DMS153 (cell line): ENCODE measurements at places on chromosomes 4 and X.
A peak's percentile ranks its signal among the peaks of the same experiment; 100 is the strongest.

DNA sequence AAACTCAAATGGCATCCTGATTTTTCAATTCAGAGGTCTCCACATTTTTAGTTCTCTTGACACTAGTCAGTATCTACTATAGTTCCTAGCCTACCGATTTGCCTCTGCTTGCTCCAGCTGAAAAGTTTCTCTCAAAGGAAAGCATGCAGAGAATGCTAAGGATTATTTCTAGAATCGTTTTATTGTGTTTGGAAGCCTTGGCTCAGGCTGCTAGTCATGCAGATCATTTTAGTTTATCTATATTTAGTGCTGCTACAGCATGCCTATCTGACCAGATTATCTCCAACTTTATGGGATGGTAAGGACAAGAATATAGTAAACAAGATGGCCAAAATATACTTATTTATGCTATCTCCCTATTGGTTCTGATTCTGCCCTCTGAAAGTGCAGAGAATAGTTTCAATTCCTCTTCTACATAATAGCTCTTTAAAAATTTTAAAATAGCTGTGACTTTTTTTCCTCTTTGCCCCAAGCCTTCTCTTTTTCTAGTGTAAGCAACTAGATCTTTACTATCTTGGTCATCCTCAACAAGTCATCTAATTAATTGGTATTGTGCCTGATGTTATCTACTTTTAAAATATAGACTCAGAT, 15.7 kb upstream of the DRP2 start:
- no peak for DNase-seq

- no peak for DNase-seq
Measured at GRCh38 chr4:47465004-47465403, 1.5 kb upstream of the COMMD8 start.

GRCh38 chr4:169852481-169852880, 94.7 kb upstream of the HPF1 start:
- no peak for DNase-seq

- no peak for DNase-seq
Measured at GRCh38 chrX:42385730-42386129, 392.2 kb downstream of the PPP1R2C start.

GRCh38 chr4:635851-636627, 10.7 kb downstream of the PDE6B start:
- no peak for DNase-seq

- no peak for DNase-seq
Measured at GRCh38 chrX:94524867-94525266, 850.9 kb downstream of the FAM133A start.

DNA sequence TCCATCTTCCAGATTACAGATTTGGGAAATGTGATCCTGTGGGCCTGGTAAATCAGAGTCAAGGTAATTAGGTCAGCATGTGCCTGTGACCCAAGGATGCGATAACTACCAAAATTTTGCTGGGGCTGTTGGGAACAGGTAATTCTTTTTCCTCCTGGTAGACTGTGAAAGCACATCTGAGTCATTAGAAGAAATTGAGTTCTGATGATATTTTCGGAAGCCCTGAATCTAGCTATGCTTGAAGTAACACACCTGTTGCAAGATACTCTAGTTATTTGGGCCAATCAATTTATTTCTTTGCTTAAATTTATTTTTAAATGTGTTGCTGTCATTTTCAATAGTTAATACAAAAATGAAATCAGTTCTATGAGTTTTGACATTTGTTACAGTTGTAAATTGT, 903.6 kb downstream of the RPA4 start:
- no peak for DNase-seq

DNA sequence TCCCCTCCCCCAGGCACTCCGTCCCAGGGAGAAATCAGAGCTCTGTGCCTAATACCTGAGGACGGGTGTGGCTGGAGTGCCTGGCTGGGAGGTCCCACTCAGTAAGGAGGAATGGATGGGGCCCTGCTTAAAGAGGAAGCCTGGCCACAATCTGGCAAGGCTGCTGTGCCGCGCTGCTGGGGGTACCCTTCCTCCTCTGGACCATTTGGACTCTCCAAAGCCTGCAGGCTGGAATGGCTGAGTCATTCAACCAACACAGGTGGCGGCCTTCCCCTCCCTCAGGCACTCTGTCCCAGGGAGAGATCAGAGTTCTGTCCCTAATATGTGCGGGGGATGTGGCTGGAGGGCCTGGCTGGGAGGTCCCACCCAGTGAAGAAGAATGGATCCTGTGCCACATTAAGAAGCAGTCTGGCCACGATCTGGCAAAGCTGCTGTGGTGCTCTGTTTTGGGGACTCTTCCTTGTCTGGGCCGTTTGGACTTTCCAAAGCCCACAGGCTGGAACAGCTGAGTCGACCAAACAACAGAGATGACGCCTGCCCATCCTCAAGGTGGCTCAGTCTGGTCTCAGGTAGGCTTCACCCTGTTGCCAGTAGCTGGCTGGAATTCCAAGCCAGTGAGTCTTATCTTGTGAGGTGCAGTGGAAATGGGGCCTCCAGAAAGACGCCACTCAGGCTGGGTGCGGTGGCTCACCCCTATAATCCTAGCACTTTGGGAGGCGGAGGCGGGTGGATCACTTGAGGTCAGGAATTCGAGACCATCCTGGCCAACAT, 127.3 kb upstream of the HUWE1 start:
- DNase-seq, result no peak

DNA sequence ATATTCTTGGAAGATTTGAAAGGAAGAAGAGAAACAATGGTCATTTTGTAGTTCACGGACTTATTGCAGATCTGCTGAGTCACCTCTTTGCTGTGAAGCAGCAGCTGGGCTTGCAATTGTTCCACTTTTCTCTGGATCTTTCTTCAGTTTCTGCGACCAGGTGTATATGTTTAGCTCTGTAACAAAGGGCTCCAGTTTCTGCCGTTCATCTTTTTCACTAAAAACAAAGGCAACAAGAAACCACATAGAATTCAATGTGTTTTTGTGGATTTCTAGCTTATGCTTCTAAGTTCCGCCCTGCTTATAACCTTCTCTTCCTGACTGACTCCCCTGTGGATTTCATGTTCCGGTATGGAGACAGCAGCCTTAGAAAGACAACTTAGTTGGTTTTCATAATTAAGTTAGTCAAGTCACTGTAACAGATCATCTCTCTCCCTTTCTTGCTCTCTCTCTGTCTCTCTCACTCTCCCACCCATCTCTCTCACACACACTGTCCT, 121.6 kb upstream of the EPHA5 start:
- DNase-seq, result no peak

GRCh38 chr4:138555584-138555983, 313.4 kb upstream of the SLC7A11 start:
- DNase-seq, result no peak

- DNase-seq, result peak; percentile 51
Measured at GRCh38 chrX:149962859-149963757, 24.8 kb upstream of the EOLA2 start.

DNA sequence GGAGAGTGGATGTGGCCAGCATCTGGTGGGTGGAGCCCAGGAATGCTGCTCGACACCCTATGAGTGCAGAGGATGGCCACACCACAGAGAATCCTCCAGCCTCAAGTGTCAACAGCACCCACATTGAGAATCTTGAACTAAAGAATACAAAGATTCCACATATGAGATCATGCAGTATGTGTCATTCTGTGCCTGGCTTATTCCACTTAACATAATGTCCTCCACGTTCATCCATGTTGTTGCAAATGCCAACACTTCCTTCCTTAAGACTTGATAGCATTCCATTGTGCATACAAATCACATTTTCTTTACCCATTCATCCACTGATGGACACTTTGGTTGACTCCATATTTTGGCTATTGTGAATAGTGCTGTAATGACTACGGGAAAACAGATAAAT, 145.8 kb downstream of the PRKX start:
- DNase-seq, result no peak

DNA sequence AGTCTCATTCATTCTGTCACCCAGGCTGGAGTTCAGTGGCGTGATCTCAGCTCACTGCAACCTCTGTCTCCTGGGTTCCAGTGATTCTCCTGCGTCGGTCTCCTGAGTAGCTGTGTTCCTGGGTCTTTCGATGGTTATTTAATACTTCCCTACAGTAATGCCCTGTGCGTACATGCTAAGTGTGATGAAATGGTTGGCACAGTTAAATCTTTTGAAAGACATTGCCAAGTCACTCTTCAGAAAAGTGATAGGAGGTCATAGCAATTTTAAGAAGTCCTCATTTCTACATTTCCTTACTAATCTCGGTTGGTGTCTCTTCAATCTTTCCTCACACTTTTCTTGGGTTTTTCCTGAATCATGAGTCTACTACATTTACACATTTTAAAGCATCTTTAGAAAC, 14.4 kb downstream of the HTT-AS start:
- no peak for DNase-seq

DNA sequence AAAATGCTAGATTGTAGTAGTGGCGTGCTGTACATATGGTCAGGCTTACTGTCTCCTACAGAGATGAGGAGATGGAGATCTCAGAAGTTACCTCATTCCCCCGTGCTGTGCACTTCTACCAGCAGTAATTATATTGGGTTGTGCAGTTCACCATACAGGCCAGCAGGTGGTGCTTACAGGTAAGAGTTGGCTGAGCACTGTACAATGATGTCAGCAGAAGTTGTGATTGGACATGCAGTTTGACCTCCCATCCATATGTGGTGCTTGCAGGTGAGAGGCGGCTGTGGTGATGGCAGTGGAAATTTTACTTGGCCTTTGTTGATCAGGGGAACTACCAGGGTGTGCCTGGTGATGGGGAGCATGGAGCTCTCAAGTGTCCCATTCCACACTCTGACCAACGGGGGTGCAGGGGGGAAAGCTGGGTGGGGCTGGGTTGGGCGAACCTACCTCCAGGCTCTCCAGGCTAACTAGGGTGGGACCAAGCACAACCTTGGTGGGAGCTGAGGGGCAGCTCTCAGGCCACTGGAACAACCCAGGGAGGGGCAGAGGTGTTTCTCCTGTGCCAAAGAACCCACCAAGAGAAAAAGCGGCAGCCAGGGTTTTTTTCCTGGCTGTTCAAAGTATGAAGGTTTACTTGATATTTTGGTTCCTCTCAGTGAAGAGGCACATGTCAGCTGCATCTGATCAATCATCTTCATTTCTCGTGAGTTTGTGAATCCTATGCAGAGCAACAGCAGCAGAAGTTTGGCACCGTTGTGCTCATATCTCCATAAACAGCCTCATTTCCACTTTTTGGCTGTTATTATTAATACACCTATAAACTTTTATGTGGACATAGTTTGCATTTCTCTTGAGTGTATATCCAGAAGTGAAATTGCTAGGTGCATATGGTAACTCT, 73.8 kb upstream of the FREM3 start:
- peak; percentile 55 for DNase-seq

DNA sequence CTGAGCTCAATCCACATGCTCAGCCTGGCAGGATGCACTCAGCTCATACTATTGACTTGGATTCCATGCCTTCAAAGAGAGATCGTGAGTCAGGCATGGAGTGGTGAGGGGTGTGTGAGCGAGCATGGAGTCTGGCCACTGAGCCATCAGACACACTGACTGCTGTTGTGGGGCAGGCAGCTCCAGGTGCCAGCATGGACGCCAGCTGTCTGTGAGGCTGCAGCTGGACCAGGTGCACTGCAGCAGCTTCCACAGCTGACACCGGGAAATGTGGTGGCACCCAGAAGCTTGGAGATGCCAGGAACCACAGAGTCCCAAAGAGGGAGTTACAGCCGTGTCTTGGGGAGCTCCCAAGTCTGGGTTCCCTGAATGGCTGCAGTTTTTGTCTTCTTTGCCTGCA, 1026.4 kb upstream of the ADGRL3 start:
- no peak for DNase-seq

GRCh38 chr4:36006226-36006625, 238.1 kb downstream of the ARAP2 start:
- DNase-seq, result no peak

DNA sequence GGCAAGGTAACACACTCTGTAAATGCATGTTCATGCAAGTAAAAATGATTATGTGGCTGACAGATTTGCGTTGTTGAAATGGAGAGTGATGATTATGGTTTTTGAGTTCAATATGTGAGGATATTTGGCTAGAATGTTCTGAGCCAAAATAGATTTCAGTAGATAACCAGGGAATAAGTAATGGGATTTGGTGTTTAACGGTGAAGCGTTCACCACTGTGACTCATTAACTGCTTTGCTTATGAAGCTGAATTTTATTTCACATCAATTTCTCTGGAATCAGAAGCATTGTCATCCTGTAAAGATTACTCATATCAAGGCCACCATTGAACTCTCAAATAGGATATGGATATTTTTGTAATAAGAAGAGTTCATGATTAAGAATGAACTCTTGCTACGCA, 11.7 kb downstream of the AFP start:
- DNase-seq, result no peak

DNA sequence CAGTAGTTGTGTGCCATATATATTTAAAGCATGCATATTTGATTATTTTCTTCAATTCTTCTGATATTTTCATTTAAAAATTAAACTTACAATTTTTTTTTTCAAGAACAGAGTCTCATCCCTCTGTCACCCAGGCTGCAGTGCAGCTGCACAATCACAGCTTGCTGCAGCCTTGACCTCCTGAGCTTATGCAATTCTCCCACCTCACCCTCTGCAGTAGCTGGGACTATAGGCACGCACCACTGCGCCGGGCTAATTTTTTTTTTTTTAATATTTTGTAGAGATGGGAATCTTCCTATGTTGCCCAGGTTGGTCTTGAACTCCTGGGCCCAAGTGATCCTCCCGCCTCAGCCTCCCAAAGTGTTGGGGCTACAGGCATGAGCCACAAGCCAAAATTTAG, 5.8 kb upstream of the DCLK2 start:
- no peak for DNase-seq

GRCh38 chr4:10619220-10619619, 65.3 kb downstream of the CLNK start:
- DNase-seq, result peak; percentile 93

- DNase-seq, result no peak
Measured at GRCh38 chr4:5852523-5853202, 40.2 kb downstream of the CRMP1 start.

DNA sequence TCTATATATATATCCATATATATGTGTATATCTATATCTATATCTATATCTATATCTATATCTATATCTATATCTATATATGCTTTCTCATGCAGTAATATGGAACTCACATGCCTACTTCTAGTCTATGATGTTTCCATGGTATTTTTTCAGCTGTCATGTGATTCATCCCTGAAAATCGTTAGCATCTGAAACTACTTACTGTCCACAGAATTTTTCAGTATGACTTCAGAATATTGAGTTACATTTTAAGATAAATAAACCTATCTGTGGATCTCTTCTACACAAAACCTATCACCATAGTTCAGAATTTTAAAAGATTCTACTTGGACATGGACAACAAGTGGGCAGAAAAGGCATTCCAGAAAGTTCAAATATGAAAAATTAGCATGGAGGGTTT, 855.1 kb upstream of the INTU start:
- DNase-seq, result no peak

DNA sequence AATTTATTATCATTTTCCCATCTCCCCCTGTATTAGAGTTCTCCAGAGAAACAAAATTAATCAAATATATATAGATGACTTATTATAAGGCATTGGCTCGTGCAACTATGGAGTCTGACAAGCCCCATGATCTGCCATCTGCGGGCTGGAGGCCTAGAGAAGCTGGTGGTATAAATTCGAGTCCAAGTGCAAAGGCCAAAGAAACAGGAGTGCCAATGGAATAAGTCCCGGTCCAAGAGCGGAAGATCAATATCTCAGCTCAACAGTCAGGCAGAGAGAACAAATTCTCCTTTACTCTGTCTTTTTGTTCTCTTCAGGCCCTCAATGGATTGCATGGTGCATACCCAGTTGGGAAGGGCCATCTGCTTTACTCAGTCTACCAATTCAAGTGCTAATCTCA, 178.8 kb downstream of the NWD2 start:
- no peak for DNase-seq

GRCh38 chr4:59247032-59247431, 1953.1 kb upstream of the ADGRL3 start:
- no peak for DNase-seq
